ENCODE measurements at places on chromosomes 6 and 20.
A peak's percentile ranks its signal among the peaks of the same experiment; 100 is the strongest.

GRCh38 chr20:21272679-21273078 lies 30.5 kb upstream of the XRN2 start:
- DNase-seq: no peak

- no peak for DNase-seq
Measured at GRCh38 chr6:74568861-74569260, 637.0 kb downstream of the COL12A1 start.

- no peak for DNase-seq
Measured at GRCh38 chr6:57134954-57135353, 37.2 kb upstream of the BAG2 start.

DNA sequence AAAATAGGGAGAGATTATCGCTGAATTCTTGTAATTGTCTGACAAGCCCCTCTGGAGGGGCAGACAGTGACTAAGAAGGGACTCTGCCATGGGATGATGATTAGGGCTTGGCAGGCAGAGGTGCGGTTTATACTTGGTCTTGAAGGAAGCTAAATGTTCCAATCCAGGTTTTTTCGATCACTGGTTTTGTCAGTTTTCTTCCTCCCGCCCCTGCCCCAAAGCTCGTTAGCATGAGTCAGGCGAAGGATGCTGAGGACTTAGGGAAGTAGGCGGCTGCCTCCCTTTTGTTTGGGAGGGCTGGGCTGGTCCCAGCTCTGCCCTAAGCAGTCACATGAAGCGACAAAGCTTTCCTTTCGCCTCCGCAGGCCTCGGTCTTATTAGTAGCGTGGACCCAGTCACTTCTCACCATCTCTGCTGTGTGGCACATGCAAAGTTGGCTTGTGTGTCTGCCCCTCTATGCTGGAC lies 314.2 kb downstream of the CDC5L start:
- DNase-seq: no peak

DNA sequence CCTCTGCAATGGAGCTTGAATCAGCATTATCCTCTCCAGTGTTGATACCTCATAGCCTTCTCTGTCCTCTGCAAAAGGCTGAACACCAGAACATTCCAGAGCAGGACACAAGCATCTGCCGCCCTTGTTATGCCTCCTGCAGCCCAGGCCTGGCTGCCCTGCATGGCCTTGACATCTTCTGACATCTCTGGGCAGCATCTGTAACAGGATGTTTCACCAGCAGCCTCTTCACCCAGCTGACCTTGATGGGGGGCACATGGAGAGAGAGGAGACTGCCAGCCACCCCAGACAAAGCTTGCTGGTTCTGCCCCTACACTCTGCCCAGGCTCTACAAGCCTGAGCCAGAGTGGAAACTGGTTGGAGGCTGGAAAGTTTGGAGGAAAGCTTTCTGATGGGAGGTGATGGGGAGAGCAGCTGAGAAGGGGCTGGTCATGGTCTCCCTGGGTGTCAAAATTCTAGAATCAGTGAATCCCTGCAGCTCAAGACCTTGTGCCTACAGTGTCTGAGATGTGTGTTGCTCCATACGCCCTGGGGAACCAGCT lies 145.1 kb downstream of the MRPL14 start:
- DNase-seq: peak; percentile 26

DNA sequence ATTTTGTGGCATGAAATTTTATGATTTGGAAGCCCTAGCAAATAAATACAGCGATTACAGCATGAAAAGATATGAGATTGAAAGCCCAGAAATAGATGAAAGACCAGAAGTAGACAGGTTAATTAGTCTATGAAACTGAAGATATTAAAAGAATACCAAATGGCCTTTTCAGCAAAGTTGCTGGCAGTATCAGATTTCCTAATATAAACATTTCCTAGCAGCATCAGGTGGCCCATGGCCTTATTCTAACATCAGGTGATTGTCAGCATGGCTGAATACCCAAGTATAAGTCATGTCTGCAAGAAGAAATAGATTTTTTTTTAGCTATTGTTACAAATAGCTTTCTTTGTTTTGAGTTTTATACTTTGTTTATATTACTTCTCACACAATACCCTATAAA lies 93.2 kb downstream of the CLVS2 start:
- no peak for DNase-seq

DNA sequence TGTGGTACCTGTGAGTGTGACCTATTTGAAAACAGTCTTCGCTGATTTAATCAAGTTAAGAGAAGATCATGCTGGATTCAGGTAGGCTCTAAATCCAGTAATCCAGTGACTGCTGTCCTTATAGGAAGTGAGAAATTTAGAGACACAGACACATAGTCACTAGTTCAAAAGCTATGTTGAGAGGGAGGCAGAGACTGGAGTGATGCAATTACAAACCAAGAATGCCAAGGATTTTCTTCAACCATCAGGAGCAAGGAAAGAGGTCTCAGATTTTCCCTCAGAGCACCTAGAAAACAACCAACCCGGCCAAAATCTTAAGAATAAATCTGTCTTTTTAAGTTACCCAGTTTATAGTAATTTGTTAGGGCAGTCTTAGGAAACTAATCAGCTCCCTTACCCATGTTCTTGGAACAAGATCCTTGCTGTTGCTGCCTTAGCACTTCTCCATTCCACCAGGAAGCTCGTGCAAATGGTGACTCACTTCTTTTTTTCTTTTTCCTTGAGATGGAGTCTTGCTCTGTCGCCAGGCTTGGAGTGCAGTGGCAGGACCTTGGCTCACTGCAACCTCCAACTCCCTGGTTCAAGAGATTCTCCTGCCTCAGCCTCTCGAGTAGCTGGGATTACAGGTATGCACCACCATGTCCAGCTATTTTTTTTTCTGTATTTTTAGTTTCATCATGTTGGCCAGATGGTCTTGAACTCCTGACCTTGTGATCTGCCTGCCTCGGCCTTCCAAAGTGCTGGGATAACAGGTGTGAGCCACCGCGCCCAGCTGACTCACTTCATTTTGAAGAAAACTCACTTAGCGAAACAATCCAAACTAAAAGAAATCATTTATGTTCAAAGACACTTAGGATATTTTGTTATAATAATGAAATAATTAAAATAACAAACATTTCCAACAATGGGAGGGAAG lies 34.4 kb upstream of the ZNF184 start:
- no peak for DNase-seq

GRCh38 chr20:18388860-18389259 lies 78.0 kb downstream of the DZANK1 start:
- no peak for DNase-seq

- no peak for DNase-seq
Measured at GRCh38 chr20:25024171-25024570, 31.6 kb upstream of the APMAP start.

DNA sequence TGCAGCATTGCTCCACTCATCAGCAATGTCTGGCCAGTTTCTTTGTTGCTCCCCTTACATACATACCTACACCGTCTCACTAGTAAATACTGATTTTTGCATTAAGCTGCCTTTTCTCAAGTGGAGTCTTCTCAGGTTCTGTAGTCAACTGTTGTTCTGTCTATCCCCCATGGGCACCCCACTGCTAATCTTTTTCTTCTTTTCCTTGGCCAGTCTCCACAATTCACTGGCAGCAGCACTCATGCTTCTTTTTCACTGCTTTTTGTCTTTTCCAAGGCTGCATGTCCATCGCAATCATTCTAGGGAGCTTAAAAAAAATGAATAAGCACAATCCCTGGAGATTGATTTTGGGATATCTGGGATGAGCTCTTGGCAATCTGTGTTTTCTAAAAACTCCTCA lies 10.3 kb upstream of the ERVFRD-1 start:
- no peak for DNase-seq

- DNase-seq: no peak
Measured at GRCh38 chr20:8721098-8721497, 347.8 kb upstream of the PLCB4 start.

- no peak for DNase-seq
Measured at GRCh38 chr6:107235511-107235910, 120.2 kb upstream of the BEND3 start.

DNA sequence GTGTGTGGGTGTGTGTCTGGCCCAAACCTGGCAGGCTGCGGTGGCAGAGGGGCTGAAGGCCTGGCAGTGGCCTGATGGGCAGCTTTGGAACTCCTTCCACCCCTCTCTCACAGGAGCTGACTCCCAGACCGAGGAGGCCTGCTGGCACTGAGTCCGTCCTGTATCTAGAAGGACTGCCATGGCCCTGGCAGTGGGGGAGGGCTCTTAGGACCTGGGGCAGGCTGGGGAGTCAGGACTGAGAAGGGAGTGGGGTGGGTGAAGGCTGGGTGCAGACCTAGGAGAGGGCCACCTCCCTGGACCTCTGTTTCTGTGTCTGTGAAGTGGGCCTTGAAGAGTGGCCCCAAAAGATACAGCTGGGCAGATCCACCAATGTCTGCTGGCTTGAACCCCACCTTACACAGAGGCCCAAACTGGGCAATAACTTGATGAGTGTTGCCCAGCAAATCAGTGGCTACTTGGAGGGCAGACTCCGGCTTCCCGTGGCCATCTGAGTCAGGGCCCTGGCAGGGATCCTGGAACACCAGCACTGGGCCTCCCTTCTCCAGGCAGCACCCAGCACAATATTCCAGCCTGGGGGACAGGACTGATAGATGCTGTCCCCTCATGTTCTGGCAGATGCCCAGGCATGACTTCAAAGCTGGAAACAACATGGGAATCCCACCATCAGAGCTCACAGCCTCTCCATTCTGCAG lies 46.7 kb upstream of the BLCAP start:
- no peak for DNase-seq

DNA sequence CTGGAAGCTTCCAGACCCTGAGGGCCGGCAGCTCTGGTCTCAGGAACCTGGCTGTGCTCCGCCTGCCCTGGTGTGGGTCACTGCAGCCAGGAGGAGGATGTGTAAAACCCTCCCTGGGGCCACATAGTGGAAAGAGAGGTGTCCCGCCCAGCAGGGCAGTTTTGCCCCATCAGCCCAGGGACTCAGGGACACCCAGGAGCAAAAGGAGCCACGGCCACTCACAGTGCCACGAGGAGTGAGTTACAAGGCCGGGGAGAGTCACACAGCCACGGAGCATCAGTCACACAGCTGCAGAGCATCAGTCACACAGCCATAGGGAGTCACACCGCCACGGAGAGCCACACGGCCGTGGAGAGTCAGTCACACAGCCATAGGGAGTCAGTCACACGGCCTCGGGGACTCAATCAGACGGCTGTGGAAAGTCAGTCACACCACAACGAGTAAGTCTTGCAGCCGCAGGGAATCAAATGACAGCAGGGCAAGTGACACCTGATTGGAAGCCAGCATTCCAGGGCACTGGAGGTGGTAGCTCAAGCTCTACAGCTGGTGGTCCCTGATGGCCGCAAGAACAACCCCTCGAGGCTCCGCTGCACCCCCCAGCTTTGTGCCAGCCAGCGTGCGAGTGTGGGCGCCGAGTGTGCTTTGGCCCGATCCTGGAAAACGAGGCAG lies 60.9 kb downstream of the DLL1 start:
- DNase-seq: no peak

GRCh38 chr6:137910424-137910834 lies 43.4 kb downstream of the TNFAIP3 start:
- no peak for DNase-seq

GRCh38 chr6:128352366-128352765 lies 168.0 kb downstream of the PTPRK start:
- DNase-seq: no peak

- no peak for DNase-seq
Measured at GRCh38 chr6:17863901-17864754, 123.3 kb downstream of the KIF13A start.

GRCh38 chr6:1592852-1593251 lies 16.9 kb upstream of the FOXC1 start:
- DNase-seq: peak; percentile 17

GRCh38 chr6:33785778-33786177 lies 3.2 kb downstream of the LEMD2 start:
- DNase-seq: no peak

DNA sequence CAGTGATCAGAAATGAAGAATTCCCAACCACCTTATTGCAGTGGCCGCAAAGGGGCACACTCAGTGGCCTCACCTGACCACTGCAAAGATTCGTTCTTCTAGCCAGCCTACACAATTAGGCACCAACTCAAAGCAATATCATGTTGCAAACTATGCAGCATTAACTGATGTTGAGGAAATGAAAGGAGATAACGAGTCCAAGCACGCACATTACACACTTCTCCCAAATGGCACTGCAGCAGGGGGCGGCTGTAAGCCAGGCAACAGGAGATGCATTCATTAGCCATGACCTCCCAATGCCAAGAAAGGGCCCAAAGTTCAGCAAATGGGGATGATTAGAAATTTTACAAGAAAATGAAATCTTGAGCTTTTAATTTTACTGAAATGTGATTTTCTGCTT lies 39.3 kb downstream of the ATXN1 start:
- no peak for DNase-seq

GRCh38 chr6:105389543-105389942 lies 13.3 kb downstream of the PREP start:
- DNase-seq: no peak

DNA sequence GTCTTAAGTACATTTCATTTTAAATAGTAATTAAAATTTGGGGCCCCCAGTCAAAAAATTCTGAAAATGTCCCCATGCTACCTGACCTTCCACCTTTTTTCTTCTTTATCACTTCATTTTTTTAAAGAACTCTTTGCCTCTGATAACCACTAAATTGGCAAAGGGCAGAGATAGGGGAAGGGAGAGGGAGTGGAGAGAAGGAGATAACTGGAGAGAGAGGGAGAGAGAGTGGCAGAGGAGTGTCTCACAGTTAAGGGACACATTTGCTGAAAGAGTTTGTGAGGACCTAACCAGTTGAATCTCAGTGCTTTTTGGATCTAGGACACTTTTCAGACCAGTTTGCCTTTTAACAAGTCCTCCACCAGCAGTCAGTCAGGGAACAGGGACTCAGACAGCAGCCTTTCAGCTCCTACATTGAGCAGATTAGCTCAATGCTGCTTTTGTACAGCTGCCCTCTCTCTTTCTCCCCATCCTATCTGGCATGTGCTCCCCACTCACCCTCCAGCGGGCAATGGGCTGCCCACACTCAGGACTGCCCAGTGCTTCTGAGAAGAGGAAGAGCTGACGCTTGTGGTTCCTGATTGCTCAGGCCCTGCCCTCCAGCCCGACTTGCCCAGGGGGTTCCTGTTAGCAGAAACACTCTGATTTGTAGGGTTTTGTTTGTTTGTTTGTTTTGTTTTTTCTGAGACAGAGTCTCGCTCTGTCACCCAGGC lies 14.4 kb downstream of the ARMC2 start:
- DNase-seq: no peak

DNA sequence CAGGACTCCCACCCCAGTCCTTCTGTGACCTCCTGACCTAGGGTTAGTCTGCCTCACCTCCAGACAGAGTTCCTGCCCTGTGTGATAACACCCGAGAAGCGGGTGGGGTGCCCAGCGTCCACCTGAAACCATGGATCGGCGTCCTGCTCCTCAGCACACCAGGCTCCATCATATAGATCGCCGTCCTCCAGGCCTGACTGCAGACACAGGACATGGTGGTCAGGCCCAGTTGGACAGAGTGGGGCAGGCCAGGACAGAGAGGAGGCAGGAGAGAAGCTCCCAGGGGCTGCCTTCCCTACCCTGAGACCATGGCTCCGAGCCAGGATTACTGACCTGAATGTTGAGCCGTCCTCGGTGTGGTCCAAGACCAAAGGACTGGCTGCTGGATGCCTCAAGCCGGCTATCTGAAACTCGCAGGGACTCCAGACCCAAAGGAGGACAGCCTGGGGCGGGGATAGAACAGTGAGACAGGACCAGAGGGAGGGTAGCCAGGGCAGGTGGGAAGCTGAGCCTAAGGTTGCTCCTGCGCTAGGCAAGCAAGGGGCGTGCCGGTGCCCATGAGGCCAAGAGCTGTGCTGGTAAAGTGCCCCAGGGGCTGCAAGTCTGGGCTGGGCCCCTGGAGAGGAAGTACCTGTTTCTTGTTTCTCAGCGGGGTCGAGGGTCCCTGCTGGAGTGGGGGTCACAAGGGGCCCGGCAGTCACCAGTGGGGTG lies 2.2 kb downstream of the CPXM1 start:
- no peak for DNase-seq

All from activated CD8-positive, alpha-beta memory T cell treated with anti-CD3 and anti-CD28 coated beads, Interleukin-2, amount 50 U/mL, for 48 hours (primary cell).